ENCODE measurements at places on chromosomes 1 and 21.

- no peak for DNase-seq
Measured at GRCh38 chr1:117171900-117172511, 38.7 kb downstream of the VTCN1 start.

DNA sequence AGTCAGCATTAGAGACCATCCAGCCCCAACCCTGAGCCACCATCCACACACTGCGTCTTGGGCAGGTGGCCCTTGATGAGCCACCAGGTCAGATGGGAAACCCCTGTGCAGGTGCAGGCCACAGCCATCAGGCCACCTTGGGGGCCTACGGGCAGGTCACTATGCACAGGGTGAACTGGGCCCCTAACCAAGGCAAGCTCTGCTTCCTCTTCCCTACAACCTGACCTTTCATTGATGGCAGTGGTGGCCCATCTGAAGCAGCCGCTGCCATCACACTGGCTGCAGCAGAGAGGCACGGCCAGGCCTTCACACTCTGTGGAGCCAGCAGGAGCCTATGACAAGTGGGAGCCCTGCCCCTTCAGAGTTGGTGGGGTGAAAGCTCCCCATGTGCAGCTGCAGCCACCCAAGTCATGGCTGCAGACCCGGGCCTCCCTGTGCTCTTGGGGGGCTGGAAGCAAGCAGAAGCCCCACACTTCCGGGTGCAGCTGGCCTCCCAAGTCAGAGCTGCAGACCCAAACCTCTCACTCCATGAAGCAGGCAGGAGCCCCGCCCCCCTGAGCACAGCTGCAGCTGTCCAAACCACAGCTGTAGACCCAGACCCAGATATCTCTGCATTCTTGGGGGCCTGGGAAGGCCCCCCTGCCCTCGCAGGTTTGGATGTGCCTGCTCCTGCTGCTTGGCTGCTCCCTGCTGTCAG, 681.5 kb downstream of the MATN1 start:
- DNase-seq = no peak

DNA sequence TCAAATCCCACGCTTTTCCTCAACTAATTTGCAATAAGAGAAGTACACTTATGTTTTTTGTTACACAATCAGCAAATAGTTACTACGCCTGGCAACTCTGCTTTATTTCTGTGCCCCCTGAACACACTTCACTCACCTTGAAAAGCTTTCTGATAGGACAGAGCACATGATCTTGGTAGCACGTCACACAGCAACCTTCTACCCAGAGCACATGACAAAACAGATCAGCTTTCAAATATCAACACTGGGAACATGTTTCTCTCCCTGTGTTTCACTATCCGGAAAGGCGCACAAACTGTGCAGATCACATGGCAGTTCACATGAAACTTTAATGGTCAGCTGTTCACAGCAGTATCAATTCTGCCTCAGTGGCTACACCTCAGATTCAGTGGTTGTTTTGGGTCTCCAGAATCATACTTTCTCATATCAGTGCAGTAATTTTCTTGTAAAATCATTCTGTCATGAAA, 2.2 kb downstream of the SLC19A2 start:
- no peak for DNase-seq

- DNase-seq = no peak
Measured at GRCh38 chr1:26838474-26839338, 12.2 kb downstream of the ZDHHC18 start.

GRCh38 chr1:174786760-174787159, 213.0 kb upstream of the CACYBP start:
- no peak for DNase-seq

DNA sequence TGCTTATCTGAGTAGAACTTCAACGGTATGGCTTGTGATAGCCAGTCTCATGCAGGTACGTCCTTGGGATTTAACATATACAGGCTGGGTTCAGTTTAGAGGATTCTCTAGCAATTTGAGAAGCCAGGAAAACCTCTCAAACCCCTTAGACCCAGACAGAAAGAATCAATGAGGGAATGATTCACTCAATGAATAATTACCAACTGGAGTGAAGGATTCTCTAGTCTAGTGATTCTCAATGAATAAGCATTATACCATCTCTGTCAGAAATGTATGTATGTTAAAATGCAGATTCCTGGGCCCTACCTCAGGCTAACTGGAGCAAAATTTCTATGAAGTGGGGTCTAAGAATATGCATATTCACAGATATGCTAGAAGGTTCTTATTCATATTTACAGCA, 54.5 kb upstream of the APP start:
- no peak for DNase-seq

All from NCI-H1092 treated with DMSO at 0.1 percent for 48 hours (cell line).